ENCODE measurements at places on chromosomes 16 and 17. TPM values are rescaled to one million over a fixed set of nuclear protein-coding genes. Genes with fewer than 3 reads are reported as not detected.

The ZNF200 gene
- 5.8 TPM for total RNA-seq

The MYH13 gene
- not detected for total RNA-seq

The STH gene
- not detected for total RNA-seq

The CDH16 gene
- total RNA-seq = not detected

The MT3 gene
- total RNA-seq = 4.1 TPM

The RHBDL3 gene
- 4.7 TPM for total RNA-seq

The NUTF2 gene
- 73.6 TPM for total RNA-seq

The FOXL1 gene
- total RNA-seq = 0.38 TPM

DNA sequence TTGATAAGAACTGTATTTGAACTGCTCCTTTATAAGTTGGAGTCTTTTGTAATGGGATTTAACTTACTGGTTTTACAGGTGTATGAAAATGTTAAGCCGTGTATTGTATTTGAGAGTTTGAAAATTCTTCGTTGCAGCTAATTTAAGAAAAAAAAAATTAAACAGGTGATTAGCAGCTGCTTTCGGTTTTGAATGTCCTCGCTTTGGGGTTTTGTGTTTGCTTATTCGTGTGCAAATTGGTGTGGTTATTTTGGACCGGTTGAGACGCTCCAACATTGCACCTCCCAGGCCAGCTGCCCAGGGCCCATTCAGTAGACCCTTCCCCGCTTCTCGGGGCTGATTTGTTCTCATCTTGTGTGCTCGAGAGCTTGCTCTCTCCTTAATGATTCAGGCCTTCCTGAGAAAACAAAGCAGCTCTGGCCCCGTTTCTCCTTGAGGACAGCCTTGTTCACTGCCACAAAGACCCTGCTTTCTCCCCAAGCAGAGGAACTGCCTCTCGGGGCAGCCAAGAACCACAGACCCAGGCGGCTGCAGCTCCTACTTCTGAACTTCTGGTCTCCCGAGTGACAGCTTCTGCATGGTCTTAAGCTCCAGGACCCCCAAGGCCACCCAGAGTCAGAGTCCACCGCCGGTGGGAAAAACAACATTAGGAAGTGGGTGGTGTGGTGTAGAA lies 100.5 kb downstream of the MSI2 start:
- peaks cover 68% of the 10 kb centered on the region for H3K4me1 ChIP-seq
- peak overlapping the region; percentile 29 for H3K4me3 ChIP-seq
- no peaks in the 10 kb centered on the region for H3K27me3 ChIP-seq
- no peak for DNase-seq
- peak overlapping the region; percentile 81 for H3K27ac ChIP-seq

DNA sequence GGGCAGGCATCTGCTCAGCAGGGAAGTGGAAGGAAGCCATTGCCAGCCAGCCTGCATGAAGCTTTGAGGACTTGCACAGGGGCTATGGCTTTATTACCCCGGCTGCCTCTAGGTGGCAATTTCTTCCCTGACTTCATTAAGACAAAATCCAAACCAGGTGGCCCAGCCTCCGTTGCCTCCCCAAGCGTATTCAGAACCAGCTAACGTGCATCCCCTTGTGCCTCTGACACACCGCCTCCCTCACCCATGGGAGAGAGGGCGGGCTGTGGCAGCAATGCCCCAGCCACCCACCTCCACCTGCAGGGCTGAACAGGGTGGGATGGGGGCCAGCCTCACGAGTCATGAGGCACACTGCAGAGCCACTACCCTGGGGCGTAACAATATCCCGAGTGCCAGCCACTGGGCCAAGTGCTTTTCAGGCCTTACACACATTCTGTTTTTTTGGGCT lies 6.8 kb downstream of the KIFC3 start:
- peak overlapping the region; percentile 34 for H3K27ac ChIP-seq
- peaks cover 47% of the 10 kb centered on the region for H3K36me3 ChIP-seq
- peak; percentile 41 for DNase-seq
- H3K4me1 ChIP-seq = peaks cover 78% of the 10 kb centered on the region
- H3K4me3 ChIP-seq = no peak overlapping the region

GRCh38 chr17:80274331-80274730 lies 13.7 kb downstream of the RNF213 start:
- DNase-seq = no peak
- H3K27ac ChIP-seq = no peak overlapping the region
- peaks cover 33% of the 10 kb centered on the region for H3K4me1 ChIP-seq

GRCh38 chr16:83951544-83951943 lies 1.5 kb upstream of the OSGIN1 start:
- no peaks in the 10 kb centered on the region for H3K36me3 ChIP-seq
- no peak for DNase-seq
- H3K4me1 ChIP-seq = peaks cover 39% of the 10 kb centered on the region
- no peak overlapping the region for H3K4me3 ChIP-seq
- no peaks in the 10 kb centered on the region for H3K27me3 ChIP-seq

- no peaks in the 10 kb centered on the region for H3K4me1 ChIP-seq
- no peaks in the 10 kb centered on the region for H3K36me3 ChIP-seq
- H3K27ac ChIP-seq = no peak overlapping the region
Measured at GRCh38 chr17:82143333-82143732, 45.3 kb upstream of the FASN start.

GRCh38 chr16:88008840-88009239 lies 57.6 kb downstream of the BANP start:
- peaks cover 65% of the 10 kb centered on the region for H3K36me3 ChIP-seq
- no peaks in the 10 kb centered on the region for H3K27me3 ChIP-seq
- no peak for DNase-seq
- H3K4me1 ChIP-seq = peaks cover 7% of the 10 kb centered on the region

DNA sequence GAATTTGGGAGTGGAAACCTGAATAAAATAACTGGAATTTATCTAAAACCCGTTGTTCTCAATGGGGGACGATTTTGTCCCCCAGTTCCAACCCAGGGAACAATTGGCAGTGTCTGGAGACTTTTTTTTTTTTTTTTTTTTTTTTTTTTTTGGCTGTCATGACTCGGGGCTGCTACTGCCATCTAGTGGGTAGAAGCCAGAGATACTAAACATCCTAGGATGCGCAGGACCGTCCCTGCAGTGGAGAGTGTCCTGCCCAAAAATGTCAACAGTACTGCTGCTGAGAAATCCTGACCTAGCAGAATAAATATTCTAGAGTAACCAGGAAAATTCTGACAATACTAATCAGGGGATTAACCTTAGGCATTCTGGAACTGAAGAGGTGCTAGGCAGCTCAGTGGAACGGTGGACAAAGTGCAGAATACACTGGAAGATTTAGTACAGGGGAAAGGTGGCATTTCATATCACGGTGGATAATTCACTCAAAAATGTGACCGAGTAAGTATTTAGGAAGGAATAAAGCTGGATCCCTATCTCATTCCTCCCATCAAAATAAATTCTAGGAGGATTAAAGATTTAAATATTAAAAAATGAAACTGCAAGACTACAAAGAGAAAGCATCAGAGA lies 107.6 kb downstream of the SPECC1 start:
- H3K4me3 ChIP-seq = no peak overlapping the region
- peak overlapping the region; percentile 31 for H3K27ac ChIP-seq
- DNase-seq = no peak
- peaks cover 15% of the 10 kb centered on the region for H3K4me1 ChIP-seq
- no peaks in the 10 kb centered on the region for H3K36me3 ChIP-seq
- H3K27me3 ChIP-seq = no peaks in the 10 kb centered on the region

GRCh38 chr17:909642-910323 lies 69.8 kb downstream of the NXN start:
- H3K27ac ChIP-seq = peak overlapping the region; percentile 64
- no peaks in the 10 kb centered on the region for H3K36me3 ChIP-seq
- peaks cover 36% of the 10 kb centered on the region for H3K4me1 ChIP-seq
- DNase-seq = no peak
- no peak overlapping the region for H3K4me3 ChIP-seq

DNA sequence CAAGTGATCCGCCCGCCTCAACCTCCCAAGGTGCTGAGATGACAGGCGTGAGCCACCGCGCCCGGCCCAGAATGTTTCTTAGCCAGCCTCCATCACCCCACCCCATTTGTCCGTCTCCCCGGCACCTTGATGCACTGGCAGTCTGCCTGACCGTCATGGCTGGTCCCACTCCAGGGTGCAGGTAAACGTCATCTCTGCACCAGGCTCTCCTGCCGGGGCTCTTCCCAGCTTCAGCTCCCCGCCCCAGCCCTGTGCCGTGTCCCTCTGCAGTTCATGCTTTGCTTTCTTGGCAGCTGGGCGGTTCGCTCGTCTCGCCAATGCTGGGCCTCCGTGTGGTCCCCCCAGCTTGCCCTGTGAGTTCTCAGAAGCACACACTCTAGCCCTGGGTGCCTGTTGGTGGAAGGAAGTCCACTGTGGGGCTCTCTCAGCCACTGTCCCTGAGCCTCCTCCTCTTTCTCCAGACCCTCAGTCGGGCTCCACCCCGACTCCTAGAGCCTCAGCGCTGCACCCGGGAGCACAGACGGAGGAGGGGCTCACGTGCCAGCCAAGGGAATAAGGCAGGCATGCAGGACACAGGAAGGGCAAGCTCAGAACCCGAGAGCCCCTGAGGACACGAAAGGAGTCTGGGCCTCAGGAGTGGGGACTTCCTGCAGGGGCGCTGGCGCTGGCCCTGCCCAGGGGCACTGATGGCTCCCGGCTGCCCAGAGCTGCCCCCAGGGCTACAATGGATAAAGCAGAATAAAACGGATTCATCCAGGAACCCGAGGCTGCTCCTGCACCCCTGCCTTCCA lies 12.0 kb downstream of the HS3ST6 start:
- DNase-seq = no peak
- no peak overlapping the region for H3K4me3 ChIP-seq
- H3K27ac ChIP-seq = no peak overlapping the region
- no peaks in the 10 kb centered on the region for H3K36me3 ChIP-seq

DNA sequence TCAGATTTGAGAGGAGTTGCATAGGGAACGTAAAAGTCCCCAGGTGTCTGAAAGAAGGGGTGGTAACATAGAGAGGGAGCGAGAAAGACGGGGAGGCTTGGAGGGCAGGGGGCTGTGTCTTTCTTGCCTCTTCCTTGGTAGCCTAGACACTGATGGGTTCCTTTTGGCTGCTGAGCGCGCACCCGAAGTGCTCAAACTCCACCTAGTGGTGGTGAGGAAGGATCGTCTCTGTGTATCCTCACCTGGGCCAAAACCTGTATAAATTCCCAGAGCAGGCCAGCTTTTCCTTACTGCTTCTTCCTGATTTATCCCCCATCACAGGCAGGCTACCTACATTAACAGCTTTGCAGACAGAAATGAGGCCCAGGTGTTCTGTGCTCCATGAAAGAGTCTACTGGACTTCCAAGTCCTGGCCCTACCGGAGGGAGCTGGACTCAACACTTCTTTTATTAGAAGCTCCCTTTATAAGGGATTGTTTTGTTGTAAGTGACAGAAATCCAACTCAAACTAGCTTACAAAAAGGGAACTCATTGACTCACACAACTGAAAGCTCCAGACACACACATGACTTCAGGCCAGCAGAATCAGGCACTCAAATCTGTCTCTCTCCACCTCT lies 5.5 kb upstream of the SLC25A35 start:
- DNase-seq = peak; percentile 39
- peaks cover 3% of the 10 kb centered on the region for H3K4me1 ChIP-seq
- H3K4me3 ChIP-seq = no peak overlapping the region
- H3K27me3 ChIP-seq = no peaks in the 10 kb centered on the region
- no peak overlapping the region for H3K27ac ChIP-seq
- no peaks in the 10 kb centered on the region for H3K36me3 ChIP-seq

DNA sequence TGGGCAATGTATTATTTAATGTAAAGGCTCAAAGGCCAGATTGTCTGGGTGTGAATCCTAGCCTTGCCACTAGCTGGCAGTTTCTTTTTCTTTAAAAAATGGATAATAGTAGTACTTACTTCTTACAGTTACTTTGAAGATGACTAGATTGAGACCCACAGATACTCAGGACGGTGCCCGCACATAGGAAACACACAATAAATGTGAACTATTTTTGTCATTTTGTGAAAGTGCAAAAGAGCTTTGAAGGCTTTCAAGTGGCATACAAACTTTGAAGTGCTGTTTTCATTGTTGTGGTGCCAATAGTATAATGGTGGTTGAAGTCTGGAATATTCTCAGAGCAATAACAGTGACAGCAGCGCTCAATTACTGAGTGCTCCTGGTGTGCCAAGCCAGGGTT lies 63.6 kb downstream of the OTOA start:
- no peak overlapping the region for H3K27ac ChIP-seq
- H3K36me3 ChIP-seq = no peaks in the 10 kb centered on the region
- H3K27me3 ChIP-seq = peaks cover 26% of the 10 kb centered on the region
- H3K4me3 ChIP-seq = no peak overlapping the region

GRCh38 chr16:29154676-29155121 lies 169.8 kb downstream of the LAT start:
- no peak overlapping the region for H3K27ac ChIP-seq
- H3K4me1 ChIP-seq = peaks cover 37% of the 10 kb centered on the region
- H3K27me3 ChIP-seq = no peaks in the 10 kb centered on the region
- no peaks in the 10 kb centered on the region for H3K36me3 ChIP-seq
- H3K4me3 ChIP-seq = no peak overlapping the region

- no peaks in the 10 kb centered on the region for H3K27me3 ChIP-seq
- H3K4me1 ChIP-seq = peaks cover 65% of the 10 kb centered on the region
- H3K27ac ChIP-seq = peak overlapping the region; percentile 94
Measured at GRCh38 chr17:44122816-44123355, 555 bp downstream of the HDAC5 start.

DNA sequence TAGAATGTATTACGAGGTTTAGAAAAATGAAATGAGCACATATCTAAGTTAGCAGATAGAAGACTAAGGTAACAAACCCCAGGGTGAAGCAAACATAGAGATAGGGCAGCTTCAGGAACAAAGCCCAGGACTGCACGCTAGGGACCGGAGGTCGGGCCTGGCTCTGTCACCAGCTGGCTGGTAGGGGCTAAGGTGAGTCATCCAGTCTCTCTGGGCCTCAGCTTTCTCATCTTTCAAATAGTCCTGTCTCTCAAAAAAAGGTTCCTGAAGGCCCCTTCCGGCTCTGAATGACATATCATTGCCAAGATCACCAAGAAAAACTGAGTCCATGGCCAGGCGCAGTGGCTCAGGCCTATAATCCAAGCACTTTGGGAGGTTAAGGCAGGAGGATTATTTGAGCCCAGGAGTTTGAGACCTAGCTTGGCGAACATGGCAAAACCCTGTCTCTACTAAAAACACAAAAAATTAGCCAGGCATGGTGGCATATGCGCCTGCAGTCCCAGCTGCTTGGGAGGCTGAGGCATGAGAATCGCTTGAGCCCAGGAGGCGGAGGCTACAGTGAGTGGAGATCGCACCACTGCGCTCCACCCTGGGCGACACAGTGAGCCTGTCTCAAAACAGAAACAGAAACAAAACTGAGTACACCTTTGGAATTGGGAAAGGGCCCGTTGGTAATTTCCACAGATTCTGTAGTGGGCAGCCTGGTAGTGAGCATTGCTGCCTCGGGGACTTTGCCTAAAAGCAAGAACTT lies 26.0 kb downstream of the PKD1L3 start:
- H3K4me1 ChIP-seq = no peaks in the 10 kb centered on the region
- no peaks in the 10 kb centered on the region for H3K36me3 ChIP-seq
- H3K27ac ChIP-seq = no peak overlapping the region
- peaks cover 6% of the 10 kb centered on the region for H3K27me3 ChIP-seq
- H3K4me3 ChIP-seq = no peak overlapping the region

GRCh38 chr17:20089756-20090547 lies 80.8 kb downstream of the SPECC1 start:
- DNase-seq = no peak
- H3K36me3 ChIP-seq = no peaks in the 10 kb centered on the region
- H3K27me3 ChIP-seq = no peaks in the 10 kb centered on the region
- H3K4me3 ChIP-seq = no peak overlapping the region

- peaks cover 41% of the 10 kb centered on the region for H3K4me1 ChIP-seq
- H3K36me3 ChIP-seq = peaks cover 17% of the 10 kb centered on the region
- no peaks in the 10 kb centered on the region for H3K27me3 ChIP-seq
- peak; percentile 26 for DNase-seq
- peak overlapping the region; percentile 96 for H3K27ac ChIP-seq
- H3K4me3 ChIP-seq = peak overlapping the region; percentile 89
Measured at GRCh38 chr17:7549401-7550055, 670 bp downstream of the TNFSF12 start.

- no peak overlapping the region for H3K4me3 ChIP-seq
- no peaks in the 10 kb centered on the region for H3K4me1 ChIP-seq
- H3K27ac ChIP-seq = no peak overlapping the region
- no peak for DNase-seq
- peaks cover 91% of the 10 kb centered on the region for H3K27me3 ChIP-seq
Measured at GRCh38 chr17:49939318-49939717, 29.7 kb upstream of the DLX4 start.
